Right hindlimb (tissue), 1 donor: ENCODE measurements at places on chromosomes 16 and 17.
A peak's percentile ranks its signal among the peaks of the same experiment; 100 is the strongest.

GRCh38 chr16:57734925-57735754 is 430 bp upstream of the KATNB1 start:
- peak; percentile 100 for DNase-seq

- DNase-seq: peak; percentile 65
Observed at GRCh38 chr16:716200-716568, 1.3 kb downstream of the METRN start.

DNA sequence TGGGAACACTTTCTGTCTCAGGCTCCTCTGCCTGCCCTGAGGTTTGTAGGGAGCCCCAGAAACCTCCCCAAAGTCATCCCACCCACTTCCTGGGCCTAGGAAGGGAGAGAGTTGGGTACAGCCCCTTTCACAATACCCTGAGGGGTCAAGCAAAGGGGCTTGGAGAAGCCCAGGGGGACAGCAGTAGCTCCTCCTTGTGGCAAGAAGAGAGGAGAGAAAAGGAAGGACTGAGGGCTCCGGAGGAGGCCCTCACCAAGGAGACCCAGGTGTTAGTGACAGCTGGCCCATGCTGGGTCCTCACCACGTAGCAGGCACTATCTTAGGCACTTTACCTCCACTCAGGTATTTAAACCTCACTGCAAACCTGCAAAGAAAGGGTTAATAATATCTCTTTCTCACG is 112.8 kb downstream of the IRX5 start:
- no peak for DNase-seq

DNA sequence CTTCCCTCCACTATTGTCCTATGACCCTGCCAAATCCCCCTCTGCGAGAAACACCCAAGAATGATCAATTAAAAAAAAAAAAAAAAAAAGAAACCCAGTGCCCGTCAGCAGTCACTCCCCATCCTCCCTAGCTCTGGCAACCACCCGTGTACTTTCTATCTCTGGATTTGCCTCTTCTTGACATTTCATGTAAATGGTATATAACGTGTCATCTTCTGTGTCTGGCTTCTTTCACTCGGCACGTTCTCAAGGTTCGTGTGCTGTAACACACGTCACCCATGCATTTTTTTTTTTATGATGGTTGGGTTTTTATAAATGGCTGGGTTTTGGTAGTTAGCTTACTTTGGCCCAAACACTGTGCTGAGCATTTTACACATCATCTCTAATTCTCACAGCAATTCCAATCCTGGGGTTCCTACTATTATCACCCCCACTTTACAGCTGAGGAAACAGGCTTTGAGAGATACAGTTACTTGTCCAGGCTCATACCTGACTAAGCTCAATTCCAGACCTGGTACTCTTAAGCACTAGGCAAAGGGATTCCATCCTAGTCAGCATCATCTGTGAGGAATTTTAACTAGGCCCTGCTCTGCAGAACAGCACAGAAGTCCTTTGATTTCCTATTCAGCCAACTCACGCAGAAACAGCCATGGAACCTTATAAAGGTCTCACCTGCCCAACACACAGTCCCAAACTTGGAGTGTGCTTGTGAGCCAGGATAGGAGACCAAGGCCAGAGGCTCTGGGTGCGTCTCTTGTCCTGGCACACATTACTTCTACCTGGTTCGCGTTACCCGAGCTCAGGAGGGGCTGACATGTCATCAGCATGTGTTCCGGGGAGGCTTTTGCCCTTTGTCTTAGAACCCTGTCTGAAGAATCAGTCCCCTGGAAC is 11.7 kb downstream of the NDUFAB1 start:
- no peak for DNase-seq

DNA sequence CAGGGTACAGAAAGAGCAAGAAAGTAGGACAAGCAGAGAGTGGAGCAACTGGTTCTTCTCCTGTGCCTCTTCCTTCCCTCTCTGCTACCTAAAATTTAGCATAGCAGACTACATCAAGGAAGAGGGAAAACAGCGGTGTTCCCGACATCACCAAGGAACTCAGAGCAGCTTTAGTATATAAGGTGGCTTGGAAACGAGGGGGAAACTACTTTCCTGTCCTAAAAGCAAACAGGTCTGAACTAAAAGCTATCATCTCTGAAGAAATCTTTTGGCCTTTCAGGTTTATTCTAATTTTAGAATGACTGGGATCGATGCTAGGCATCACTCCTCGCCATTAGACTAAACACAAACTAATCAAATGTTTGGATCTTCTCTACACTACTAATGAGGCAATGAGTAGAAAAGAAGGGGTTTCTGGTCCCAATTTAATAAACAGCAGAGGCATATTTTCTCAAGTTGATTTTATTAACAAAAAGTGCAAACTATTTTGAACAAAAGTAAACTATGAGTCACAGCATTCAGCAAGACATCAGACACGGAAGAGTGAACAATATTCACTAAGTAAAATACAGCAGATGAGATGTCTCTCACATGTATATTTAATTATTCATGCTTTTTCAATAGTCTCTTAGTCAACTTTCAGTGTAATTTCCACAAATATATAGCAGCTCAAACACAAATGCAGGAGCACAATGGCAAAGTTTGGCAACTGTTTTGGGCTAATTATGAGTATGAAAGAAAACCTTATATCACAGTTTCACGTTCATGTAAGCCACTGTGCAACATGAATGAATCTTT is 108.7 kb downstream of the TRIM37 start:
- no peak for DNase-seq

GRCh38 chr17:83081684-83082201 is 2.3 kb downstream of the METRNL start:
- no peak for DNase-seq

GRCh38 chr17:44362459-44362948 is 1.1 kb downstream of the FAM171A2 start:
- DNase-seq: peak; percentile 47

GRCh38 chr16:88991813-88992350 is 14.9 kb upstream of the CBFA2T3 start:
- no peak for DNase-seq

GRCh38 chr16:81600275-81600674 is 155.7 kb downstream of the CMIP start:
- no peak for DNase-seq

- no peak for DNase-seq
Observed at GRCh38 chr17:55335625-55336024, 70.9 kb downstream of the HLF start.

DNA sequence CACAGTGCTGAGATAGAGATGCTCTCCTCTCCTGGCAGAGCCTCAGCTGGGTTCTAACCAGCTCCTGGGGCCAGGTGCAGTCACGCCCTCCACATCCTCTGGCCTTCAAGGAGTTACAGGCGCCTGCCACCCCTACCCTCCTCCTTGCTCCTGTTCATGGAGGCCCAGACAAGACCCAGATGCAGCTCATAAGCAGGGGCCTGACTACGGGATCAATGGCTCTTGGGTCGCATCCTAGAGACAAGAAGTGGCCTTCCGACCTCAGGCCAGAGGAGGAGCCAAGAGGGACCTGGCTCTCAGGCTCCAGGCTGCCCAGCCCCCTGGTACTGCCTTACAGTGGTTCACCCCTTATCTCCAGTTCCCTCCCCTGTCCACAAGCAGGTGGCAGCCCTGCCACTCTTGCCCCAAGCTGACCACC is 23.0 kb downstream of the ARHGAP27 start:
- peak; percentile 14 for DNase-seq

DNA sequence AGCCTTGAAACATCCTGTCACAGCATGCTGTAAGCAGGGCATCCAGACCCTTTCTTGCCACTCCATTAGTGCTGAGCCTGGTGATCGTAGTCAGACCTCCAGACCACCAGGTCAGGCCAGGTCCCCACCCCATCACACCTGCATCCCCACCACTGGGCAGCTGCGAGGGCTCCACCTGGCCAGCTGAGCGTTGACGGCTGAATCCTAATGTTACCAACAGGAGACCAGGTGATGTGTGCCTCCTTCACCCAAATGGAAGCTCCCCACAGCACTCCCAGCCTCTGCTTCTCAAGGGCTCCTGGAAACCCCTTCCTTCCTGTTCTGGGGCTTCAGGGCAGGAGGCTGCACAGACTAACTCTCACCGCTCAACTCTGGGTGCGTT is 189.4 kb downstream of the C16orf95 start:
- no peak for DNase-seq

DNA sequence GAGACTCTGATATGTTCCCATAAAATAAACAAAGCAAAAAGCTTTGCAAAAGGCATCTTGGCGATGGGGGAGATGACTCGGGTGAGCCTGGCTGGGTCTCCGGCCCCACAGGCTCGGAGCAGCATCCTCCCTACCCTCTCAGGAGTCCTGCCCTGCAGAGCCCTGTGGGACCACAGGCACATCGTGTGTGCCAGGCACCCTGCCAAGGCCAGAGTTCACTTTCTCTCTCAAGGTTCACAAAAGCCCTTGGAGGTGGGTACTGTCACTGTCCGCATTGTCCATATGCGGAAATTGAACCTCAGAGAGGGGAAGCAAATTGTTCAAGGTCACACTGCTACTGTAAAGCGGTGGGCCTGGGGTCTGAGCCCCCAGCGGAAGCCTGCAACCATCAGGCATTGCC is 48.5 kb downstream of the CRISPLD2 start:
- no peak for DNase-seq

DNA sequence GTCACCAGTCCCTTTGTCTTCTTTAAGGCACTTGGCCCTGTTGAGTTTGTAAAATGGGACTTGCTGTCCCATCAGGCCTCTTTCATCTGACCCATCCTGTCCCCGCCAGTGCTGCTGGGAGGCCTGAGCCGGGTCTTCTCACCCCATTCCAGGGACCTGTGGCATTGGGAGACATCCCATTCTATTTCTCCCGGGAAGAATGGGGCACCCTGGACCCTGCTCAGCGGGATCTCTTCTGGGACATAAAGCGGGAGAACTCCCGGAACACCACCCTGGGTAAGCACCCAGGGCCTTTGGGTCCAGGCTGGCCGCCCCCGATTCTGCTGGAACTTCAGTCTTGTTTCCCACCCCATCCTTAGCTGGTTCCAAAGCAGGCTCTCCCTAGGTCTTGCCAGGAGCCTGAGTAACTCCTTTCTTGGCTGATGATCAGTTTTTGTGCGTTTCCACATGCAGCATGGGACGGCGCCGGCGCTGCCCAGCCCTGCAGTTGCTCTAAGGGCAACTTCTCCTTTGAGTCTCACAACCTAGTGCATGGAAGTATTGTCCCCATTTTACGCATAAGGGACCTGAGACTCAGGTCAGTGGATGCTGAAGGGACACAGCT is 4.1 kb downstream of the ZNF213 start:
- DNase-seq: peak; percentile 10

GRCh38 chr16:86319585-86320236 is 190.6 kb upstream of the FOXF1 start:
- no peak for DNase-seq

- no peak for DNase-seq
Observed at GRCh38 chr16:88688013-88688778, 1.9 kb upstream of the SNAI3 start.

- no peak for DNase-seq
Observed at GRCh38 chr16:88807626-88808453, 3.9 kb downstream of the APRT start.

GRCh38 chr16:11605891-11606290 is 19.2 kb upstream of the LITAF start:
- DNase-seq: no peak

GRCh38 chr17:64164596-64165285 is 34.8 kb upstream of the ERN1 start:
- no peak for DNase-seq

DNA sequence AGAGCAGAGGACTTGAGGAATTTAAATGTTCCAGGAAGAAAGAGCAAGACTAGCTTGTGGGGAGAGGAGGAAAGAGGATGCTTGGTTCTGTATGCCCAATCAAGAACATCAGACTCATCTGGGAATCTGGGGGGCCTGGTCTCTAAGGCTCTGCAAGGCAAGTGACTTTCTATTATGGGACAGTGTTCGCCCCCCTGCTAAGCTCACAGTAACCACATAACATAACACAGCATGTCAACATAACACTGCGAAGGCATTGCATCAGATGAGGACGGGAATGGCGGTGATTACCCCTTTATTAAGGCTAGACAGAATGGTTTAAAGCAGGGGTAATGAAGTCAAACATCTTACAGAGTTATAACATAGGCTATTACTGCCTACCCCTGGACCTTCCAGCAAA is 176.6 kb upstream of the IRX6 start:
- no peak for DNase-seq

GRCh38 chr16:49776085-49776595 is 79.8 kb downstream of the ZNF423 start:
- peak; percentile 66 for DNase-seq

- DNase-seq: no peak
Observed at GRCh38 chr17:680529-680928, 34.1 kb downstream of the VPS53 start.

DNA sequence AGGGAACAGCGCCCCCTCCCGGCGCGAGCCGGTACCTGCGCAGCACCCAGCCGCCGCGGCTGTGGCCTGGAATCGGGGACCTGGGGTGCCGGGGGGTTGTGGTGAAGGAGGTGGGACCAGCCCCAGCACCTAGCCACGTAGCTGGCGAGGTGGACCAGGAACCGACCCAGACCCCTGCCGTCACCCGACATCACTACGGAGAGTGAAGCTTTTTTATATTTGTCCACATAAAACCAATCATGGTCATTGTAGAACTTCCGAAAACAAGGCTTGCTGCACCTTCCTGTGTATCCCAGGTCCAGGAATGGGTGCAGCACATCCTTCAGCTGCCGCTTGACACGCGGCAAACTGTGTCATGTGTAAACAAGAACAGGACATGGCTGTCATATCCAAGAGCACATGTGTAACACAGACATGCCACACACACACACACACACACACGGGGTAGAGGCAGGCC is 1.3 kb downstream of the HBQ1 start:
- DNase-seq: peak; percentile 72
